Brain microvascular endothelial cell (primary cell): ENCODE measurements at places on chromosomes 4 and X.

DNA sequence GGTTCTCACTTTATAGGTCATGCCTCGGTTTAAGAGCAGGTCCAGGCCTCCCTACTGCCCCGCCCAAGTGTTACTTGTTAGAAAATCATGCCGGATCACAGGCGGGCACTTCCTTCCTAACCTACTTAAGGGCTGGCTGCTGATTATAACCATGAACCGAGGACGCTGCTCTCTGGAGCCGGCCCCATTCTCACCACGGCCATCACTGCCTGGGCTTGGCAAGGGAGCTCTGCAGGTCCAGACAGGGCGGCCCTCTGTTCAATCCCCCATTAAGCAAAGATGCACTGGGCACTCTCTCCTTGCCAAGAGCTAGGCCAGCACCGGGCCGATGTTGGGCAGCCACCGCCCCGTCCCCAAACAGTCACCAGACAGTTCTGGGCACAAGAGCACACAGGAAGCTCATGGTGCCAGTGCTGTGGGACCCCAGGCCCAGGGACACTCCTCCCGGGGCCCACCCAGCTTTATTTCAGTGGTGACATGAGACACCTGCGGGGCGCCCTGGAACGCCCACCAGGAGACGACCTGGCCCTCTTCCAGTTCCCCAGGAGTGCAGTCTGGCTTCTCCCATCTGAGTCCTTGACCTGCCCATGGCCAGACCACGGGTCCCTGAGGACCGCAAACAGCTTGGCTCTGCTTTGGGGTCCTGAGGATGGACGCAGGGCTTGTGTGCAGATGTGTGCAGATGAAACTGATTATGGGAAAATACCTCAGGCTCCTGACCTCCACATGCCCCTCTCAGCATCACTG is 44.0 kb downstream of the ABLIM2 start:
- no peak for DNase-seq

GRCh38 chrX:50081282-50081889 is 119.4 kb downstream of the AKAP4 start:
- peak; percentile 5 for DNase-seq

DNA sequence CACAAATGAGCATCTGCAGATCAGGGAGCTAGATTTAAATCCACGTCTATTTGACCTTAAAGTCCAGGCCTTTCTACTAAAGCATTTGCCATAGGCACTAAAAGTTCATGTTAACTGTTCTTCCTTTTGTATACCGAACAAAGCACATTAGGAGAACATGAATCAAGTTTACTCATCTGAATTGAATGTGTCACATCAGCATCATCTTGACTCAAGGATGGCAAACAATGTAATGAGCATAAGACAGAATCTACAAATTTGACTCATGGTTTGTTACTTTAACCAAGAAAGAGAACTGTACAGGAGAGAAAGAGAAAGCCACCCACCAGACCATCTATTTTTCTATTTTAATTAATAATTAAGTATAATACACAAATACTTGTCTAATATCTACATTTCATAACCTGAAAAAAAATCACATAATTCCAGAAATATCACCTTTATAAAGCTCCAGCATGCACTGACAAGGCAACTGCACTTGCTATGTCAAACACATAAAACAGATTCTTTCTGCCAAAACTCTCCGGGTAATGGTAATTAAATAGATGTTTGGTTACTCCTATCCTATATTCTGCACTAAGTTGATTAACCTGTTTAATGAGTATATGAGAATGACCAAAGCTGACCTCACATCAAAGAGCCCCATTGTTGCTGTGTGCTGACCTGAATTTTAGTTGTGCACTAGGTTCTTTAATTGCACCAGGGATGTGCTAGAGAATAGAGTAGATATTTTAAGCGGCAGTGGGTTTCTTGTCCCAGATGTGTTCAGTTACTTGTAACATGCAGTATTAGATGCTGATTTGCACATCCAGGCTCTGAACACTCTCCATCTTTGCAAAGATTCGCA is 42.5 kb upstream of the LEF1 start:
- DNase-seq = no peak

GRCh38 chr4:115293093-115293462 is 179.7 kb upstream of the NDST4 start:
- no peak for DNase-seq

DNA sequence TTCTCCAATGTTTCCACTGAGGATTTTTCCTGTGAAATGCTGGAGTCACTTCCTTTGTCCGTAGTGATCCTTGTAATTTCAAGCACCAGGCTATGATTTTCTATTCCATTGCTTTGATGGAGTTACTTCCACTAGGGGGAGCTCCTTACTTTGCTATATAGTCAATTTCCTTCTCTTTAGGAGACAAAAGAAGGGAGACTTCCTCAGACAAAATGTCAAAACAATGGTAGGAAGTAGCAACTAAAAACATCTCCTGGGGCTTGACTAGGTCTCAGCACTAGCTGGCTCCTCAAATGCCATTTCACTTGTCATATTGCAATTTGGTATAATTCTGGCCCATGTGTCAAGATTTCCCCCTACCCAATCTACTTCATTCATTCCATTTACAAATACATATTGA is 24.1 kb downstream of the ZCCHC12 start:
- DNase-seq = peak; percentile 34

DNA sequence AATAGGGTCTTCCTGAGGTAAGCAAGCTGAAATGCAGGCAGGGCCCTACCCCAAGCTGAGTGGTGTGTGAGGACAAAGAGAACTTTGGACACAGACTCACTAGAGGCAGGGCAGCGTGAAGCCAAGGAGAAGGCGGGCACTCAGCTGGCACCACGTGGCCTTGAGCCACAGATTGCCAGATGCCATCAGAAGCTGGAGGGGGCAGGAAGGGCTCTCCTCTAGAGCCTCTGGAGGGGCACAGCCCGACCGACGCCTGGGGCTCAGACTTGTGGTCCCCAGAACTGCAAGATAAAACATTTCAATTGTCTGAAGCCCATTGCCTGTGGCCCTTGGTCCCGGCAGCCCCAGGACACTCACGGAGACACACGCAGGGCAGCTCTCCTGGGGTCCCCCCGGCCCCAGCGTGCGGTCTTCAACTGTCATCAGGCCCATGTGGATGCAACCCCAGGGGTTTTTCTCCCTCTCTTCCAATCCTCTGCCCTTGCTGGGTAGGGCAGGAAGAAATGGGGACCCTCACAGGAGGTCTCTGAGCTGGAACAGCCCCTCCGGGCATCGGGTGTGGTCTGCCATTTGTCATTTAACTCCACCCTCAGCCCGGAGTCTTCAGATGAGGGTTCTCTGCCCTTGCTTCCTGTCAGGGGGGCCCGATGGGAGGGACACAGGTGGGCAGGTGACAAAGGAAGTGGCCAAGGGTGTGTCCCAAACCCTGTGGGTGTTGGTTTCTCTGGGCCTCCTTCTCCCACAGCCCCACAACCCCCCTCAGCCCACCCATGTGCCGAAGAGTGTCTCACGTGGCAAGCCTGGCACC is 22.2 kb downstream of the HMX1 start:
- no peak for DNase-seq

- no peak for DNase-seq
Measured at GRCh38 chrX:102129473-102129872, 4.0 kb downstream of the TCEAL2 start.

DNA sequence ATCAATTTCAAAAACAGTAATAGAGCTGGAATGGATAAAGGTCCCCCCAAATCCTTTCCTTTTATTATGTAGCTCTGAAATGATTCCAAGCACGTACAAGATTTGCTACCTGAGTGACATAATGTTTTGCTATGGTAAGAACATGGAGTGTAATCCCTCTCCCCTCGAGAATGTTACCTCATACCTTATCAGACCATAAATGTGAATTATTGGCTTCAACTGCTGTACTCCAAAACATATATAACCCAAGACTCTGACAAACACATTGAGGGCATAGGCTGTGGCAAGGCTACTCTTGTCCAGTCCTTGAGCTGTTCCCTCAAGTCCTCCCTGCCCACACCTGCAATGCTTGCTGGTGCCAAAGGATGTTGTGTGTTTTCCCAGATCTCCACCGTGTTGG is 286.9 kb downstream of the KCTD8 start:
- no peak for DNase-seq

- DNase-seq = no peak
Measured at GRCh38 chr4:101475246-101475645, 127.9 kb upstream of the PPP3CA start.

GRCh38 chr4:91330555-91331137 is 973.1 kb upstream of the GRID2 start:
- peak; percentile 24 for DNase-seq

GRCh38 chr4:74316397-74316796 is 8.1 kb downstream of the EPGN start:
- no peak for DNase-seq

DNA sequence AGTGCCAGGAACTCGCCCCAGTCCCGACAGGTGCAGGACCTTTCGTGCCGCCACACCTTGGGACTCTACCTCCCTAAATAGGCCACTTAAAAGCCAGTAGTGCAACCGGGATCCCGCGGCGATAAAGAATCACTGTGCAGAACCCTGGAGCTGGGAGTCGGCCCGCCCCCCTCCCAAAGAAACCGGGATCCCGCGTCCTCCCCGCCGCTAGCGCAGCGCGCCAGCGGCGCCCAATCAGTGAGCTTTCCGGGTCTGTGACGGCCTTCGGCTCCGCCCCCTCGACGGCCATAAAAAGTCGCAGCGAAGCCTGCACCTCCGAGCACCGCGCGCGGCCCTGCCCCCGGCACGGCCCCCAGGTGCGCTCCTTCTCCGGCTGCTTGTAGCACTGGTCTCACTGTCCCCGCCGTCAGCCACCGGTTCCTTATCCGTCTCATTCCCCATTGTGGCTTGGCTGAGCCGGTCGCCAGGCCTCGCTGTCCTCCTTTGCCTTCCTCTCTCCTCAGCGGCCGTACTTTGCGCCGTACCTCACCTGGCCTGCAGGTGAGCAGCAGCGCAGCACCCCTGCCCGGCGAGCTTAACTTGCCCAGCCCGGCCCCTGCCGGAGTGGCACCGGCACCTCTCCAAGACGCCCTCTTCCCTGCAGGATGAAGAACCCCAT is at the start of gene LRAT:
Gene LRAT (plus strand): TSS at position 318 of the 658 bp plus-strand sequence. CDS start 327 bp downstream, at position 645.
- DNase-seq = no peak

GRCh38 chr4:119139311-119139710 is 3.7 kb downstream of the MYOZ2 start:
- DNase-seq = no peak

DNA sequence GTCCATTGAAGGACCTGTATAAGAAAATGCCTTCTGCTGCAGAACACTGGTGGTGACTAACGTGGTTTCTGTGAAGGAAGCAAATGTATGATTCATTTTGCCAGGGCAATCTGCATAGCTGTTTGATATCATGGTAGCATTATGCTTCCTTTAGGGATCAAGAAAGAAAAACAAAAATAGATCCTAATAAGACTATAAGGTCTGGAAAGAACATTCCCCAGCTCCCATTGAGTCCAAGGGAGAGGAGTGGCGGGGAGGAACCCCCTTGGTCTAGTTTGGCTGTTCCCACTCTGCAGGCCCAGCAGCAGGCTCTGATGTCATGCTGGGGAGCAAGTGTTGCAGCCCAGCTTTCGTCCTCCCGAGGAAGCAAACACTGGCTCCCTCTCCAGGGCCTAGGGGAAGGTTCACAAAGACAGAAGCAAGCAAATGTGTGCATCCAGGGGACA is 154.5 kb upstream of the GALNT7 start:
- peak; percentile 85 for DNase-seq

GRCh38 chr4:38559374-38559773 is 104.6 kb upstream of the KLF3 start:
- no peak for DNase-seq

DNA sequence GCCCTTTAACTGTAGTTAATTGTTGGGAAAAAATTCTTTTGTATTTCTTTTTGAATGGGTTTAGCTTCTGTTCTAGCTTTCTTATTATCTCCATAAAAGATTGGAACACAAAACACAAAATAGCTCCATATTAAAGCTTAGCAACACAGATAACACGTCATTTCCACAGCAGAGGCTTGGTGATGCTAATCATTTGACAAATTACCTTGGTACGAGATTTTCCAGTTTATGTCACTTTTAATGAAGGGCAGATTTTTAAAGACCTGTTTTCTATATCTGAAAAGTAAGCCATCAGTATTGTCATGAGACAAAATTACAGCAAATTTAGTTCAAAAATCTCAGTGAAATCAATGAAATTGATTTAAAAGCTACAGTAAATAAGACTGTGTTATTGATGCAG is 27.4 kb downstream of the FAM149A start:
- no peak for DNase-seq

DNA sequence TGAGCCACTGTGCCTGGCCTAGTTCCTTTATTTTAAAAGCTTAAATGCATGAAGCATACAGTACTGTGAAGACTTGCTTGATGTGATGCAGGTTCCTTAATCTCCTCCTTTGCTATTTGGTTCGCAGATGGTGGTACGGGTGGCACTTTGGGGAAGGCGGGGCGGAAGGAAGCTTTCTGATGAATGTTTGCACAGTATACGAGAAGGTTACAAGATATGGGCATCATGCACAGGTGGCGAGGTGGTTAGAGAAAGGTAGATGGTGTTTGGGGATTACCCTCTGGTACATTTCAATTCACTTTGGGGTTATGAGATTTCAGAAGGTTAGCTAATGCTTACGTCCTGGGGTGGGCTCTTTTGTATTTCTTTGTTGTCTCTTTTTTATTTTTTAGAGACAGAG is 17.2 kb downstream of the RHOH start:
- DNase-seq = no peak

DNA sequence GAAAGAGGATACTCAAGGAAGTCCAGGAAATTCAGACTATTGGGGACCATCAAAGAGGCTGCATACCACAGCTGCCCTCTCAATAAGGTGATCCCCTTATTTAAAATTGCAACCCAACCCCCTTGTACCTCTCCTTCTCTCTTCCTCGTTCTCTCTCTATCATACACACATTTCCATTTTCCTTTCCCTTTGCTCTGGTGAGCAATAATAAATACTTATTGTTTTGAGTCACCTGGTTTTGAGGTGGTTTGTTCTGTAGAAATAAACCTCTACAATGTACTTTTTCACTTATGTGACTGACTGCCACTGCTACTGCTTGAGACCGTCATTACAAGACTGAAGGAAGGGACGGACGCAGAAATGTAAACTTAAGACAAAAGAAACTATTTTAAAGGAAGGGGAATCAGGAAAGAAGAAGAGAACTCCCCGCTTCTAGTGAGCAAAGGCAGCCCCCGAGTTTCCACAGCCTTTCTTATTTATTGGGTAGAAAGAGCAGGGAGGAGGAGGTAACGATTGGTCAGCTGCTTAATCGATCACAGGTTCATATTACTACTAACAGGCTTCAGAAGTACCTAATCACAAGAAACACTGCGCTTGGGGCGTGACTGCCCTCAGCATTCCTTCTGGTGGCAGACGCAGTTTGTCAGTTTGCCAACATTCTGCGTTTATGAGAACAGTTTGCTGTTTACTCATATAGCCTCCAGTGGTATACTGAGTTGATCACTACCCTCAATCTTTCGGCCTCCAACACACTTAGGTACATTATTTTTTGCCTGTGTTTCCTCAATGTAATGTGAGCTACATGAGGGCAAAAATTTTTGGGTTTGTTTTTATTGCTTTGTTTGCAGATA is 16.9 kb upstream of the TMEM165 start:
- DNase-seq = peak; percentile 42

DNA sequence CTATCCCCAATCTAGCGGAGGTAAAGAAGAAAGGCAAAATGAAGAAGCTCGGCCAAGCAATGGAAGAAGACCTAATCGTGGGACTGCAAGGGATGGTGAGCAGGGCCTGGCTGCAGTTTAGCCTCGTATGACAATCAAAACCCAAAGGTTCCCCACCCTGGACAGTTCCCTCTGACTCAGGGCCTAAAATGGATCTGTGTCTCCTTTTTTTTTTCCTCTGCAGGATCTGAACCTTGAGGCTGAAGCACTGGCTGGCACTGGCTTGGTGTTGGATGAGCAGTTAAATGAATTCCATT is 986 bp downstream of the HDAC6 start:
- no peak for DNase-seq
